ENCODE measurements at places on chromosomes 7 and 10. TPM values are rescaled to one million over a fixed set of nuclear protein-coding genes. Genes with fewer than 3 reads are reported as not detected.

- DNase-seq: no peak
- H3K27ac ChIP-seq: no peak overlapping the region
- no peaks in the 10 kb centered on the region for H3K4me1 ChIP-seq
- H3K27me3 ChIP-seq: no peaks in the 10 kb centered on the region
Observed at GRCh38 chr7:77558284-77558967, 21.3 kb downstream of the PTPN12 start.

DNA sequence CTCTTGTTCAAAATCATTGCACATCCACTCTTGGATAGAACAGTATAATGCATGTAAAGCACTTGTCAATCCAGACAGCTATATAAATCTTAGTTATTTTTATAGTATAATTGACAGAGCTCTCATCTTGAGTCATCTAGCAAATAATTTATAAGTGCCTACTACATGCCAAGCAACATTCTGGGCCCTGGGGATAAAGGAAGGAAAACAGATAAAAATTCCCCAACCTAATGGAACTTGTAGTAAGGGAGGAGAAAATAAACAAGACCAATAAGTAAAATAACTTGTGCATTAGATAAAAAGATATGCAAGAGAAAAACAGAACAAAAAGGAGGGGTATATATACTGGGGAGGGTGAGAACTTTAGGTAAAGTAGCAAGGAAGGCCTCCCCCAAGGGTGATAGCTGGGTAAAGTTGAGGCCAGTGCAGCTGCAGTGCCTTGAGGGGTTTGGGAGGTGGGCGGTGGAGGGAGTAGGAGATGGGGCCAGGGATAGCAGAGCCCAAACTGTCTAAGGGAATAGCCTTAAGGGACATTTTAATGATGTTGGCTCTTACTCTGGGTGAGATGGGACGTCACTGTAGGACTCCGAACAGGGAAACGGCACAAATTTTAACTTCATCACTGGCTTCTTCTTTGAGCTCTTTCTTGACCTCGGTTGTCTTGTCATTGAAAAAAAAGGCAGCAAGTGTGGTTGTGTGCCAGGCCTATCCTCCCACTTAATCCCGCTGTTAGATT, 79.3 kb upstream of the SEC61G start:
- H3K4me1 ChIP-seq: no peaks in the 10 kb centered on the region
- H3K4me3 ChIP-seq: no peak overlapping the region
- H3K36me3 ChIP-seq: no peaks in the 10 kb centered on the region
- DNase-seq: no peak
- no peaks in the 10 kb centered on the region for H3K27me3 ChIP-seq
- no peak overlapping the region for H3K27ac ChIP-seq

GRCh38 chr10:19497026-19497425, 319.2 kb upstream of the PLXDC2 start:
- H3K27ac ChIP-seq: no peak overlapping the region
- no peaks in the 10 kb centered on the region for H3K27me3 ChIP-seq
- no peak for DNase-seq
- H3K36me3 ChIP-seq: peaks cover 24% of the 10 kb centered on the region

- H3K4me1 ChIP-seq: peaks cover 34% of the 10 kb centered on the region
- DNase-seq: peak; percentile 74
- H3K36me3 ChIP-seq: no peaks in the 10 kb centered on the region
Observed at GRCh38 chr10:45376371-45376801, 2.4 kb downstream of the ALOX5 start.

Gene EPHA1
- polyA plus RNA-seq: 42.5 TPM

Measured in large intestine (tissue), 12 donors.